Endodermal cell (in vitro differentiated cells): ENCODE measurements at places on chromosomes 3 and 15.
A peak's percentile ranks its signal among the peaks of the same experiment; 100 is the strongest.

- no peak for DNase-seq
These were observed 9.8 kb downstream of the MAP1A start for GRCh38 chr15:43527016-43527801.

GRCh38 chr15:101723171-101723873, 951 bp downstream of the TARS3 start:
- DNase-seq, result no peak

DNA sequence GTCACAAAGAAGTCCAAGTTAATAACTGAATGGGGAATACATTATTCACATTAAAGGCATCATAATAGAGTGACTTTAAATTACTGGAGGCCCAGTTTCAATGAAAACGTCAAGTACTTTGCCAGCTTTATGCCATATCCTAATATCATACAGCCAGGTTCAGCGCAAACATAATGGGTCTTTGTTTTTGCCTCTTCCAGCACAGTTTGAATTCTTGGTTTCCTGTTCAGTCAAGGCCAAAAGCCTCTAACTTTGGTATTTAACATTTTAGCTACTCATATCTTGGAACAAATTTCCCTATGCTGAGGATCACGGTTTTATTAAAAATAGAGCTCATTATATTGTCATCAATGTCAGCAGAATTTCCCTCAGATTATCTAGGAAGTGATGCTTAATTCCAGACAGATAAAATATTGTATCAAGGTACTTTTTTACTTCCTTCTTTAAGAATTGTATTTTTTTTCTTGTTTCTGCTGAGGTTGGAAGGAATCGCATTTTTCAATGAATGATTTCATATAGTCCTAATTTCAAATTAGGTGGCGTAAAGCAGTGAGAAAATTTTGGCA, 269.2 kb downstream of the THRB start:
- no peak for DNase-seq

GRCh38 chr15:74604983-74605794, 10.4 kb upstream of the CLK3 start:
- DNase-seq, result no peak

DNA sequence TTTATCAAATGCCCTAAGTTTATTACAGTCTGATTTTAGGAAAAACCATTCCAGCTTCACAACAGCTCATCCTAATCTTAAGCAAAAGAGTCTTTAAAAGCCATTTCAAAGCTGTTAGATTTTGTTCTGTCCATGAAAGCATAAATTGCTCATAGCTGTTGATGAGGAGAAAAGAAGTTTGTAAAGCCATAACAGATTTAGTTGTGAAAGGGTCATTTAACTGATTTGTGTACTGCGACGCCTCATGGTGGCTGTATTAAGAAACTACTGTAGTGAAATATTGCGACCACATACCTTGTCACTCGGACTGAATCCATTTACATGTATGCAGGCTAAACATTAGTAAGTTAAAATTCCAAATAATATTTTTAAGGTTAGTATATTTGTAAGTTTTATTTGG, 20.9 kb downstream of the BBX start:
- DNase-seq, result no peak

DNA sequence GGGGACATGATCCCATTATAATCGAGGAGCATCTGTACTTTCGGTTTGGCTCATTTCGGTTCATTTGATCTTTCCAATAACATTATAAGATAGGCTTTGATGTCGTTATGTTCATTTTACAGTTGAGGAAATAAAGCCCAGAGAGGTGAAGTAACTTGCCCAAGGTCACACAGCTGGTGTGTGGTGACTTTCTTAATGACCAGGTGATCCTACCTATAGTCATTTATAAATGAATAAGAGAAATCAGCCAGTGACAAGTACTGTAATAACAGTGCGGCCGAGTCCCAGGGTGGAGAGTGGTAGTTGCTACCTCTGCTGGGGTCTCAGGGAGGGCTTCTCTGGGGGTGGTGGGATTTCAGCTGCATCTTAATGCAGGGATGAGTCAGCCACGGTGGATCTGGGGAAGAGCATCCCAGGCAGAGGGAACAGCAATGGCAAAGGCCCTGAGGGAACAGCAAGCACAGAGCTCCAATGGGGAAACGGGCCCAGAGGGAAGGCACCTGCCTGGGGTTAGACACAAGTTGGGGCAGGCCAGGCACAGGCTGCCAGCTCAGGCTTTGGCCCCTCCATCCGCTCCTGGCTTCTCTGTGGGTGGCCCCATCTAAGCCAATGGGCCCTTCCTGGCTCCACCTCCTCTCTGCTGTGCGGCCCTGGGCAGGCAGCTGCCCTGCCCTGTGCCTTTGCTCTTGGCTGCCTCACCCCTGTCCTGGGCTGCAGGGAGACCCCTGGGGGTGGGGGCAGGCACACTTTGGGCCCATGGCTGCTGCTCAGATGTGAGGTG, 1.1 kb upstream of the FBLN2 start:
- peak; percentile 87 for DNase-seq

DNA sequence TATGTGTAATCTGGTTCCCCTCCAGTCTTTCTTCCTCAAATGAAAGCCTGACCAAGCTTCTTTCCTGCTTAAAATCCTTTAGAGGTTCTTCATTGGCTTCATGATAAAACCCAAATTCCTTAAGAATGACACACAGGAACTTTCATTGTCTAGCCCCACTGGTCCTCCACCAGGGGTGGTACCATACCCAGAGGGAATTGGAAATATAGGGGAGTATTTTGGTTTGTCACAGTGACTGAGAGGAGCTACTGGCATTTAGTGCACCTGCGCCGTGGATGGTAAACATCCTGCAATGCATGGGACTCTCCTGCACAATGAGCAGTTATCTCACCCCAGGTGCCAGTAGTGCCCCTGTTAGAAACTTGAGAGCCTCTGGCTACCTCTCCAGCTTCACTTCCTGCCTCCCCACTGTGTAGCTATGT, 10.8 kb downstream of the ZWILCH start:
- no peak for DNase-seq
